Activated CD8-positive, alpha-beta T cell treated with anti-CD3 and anti-CD28 coated beads for 36 hours (primary cell): ENCODE measurements at places on chromosomes 5 and 9.

DNA sequence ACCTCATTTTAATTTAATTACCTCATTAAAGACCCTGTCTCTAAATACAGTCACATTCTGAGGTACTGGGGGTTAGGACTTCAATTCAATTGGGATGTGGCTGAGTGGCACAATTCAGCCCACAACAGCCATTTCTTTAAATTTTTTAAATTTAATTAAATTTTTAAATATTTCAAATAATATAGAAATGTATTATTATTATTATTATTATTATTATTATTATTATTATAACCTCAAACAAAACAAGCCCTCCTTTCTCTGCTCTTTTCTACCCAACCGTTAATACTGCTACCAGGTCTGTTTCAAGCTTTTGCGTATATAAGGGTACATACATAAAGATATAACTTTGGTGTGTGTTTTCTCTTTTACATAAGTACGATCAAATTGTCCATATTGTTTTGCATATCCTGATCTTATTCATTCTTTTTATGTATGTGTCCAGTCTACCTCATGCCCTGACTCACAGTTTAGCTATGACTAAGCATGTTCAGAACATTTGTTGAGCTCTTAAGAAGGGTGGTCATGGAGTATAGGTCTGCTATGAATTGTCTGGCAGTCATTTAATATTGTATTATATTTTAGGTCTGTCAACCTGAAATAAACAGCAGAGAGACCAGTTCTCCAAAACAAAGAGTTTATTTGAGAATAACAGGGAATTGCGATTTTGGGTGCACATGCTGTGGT is 16.1 kb upstream of the RAB14 start:
- no peak for DNase-seq

- DNase-seq = no peak
Observed at GRCh38 chr5:124342027-124342471, 404.4 kb downstream of the ZNF608 start.

DNA sequence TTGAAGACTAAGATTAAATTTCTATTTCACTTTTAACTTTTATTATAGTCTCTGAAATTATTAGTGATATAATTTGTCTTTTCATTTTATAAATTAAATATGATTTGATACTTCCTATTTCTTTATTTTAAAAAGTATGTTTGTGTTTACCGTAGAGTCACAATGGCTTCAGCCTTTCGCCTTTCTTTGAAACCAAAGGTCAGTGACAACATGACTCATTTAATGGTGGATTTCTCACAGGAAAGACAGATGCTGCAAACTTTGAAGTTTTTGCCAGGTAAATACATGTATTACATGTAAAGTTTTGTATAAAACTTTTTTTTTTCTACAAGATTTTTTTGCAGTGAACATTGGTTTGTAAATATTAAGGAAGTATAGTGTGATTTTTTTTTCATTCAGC is 36.4 kb downstream of the FSD1L start:
- no peak for DNase-seq

GRCh38 chr5:152364899-152365298 is 40.2 kb downstream of the NMUR2 start:
- DNase-seq = no peak

DNA sequence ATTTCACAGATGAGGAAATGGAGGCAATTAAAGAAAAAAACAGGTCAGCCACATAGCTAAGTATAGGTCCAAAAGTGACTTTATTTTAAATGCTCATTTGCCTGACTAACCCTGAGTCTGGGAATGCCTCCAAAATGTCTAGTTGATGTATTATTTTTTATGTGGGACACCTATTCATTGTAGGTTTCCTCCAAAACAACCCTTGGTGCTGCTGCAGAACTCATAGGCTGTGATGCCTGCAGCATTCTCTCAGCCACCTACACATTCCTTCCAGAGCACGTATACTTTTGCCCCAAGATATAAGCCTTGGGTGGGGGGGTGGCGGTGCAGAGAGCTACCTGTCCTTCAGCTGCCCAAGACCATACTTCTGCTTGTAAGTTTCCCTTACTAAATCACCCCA is 77.4 kb downstream of the MSX2 start:
- DNase-seq = no peak
